Activated CD8-positive, alpha-beta memory T cell treated with anti-CD3 and anti-CD28 coated beads for 24 hours (primary cell): ENCODE measurements at places on chromosomes 3 and 15.

DNA sequence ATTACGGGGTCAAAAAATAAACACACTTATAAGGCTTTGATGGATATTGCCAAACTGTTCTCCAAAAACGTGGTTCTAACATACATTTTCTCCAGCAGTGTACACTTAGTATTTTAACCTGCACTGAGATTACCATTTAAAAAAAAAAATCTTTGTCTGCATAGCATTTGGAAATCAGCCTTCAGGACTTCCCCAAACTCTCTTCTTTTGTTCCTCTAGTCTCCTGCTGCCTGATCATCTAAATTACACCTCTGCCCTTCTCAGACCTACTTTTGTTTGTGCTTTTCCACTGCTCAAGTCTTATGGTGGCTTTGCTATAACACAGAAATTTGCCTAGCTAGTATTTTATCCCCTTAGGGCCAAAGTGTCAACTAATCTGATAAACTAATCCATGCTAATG lies 3.8 kb downstream of the NCEH1 start:
- DNase-seq = no peak

DNA sequence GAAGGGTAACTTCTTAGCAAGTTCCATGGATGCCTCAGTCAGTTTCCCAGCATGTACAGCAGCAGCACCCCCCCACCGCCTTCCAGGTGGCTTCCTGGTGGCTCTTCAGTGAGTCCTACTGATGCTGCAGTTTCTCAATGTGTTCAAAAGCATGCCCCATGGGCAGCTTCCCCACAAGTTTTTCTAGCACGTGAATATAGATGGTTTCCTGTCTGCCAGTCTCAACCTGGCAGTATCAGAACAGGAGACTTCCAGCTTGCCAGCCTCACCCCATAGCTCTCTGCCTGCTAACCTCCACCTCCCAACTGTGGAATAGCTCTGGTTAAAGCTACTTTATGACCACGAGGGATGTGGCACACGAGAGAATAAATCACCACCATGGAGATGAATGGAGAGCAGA lies 188.3 kb upstream of the SLCO3A1 start:
- DNase-seq = no peak

GRCh38 chr15:50051811-50052419 lies 67.1 kb downstream of the ATP8B4 start:
- DNase-seq = no peak

DNA sequence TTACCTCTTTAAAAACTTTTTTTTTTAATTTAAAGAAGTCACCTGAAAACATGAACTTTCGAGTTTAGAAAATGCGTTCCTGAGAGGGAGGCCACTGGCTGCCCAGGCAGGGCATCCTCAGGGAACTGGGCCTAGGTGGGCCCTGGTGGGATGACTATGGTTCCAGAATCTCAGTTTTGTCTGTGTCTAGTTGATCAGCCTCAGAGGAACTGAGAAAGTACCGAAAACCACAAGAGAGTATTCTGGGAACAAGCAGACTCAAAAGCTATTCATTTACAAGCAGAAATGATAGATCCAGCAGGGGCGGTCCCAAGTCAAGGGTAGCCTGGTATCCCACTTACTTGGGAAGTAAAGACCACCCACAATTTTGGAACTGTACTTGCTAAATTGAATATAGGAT lies 10.5 kb downstream of the WWTR1 start:
- no peak for DNase-seq

- DNase-seq = no peak
Measured at GRCh38 chr3:83524901-83525300, 1433.9 kb upstream of the CADM2 start.

- DNase-seq = no peak
Measured at GRCh38 chr3:122003112-122003511, 18.9 kb downstream of the ILDR1 start.

DNA sequence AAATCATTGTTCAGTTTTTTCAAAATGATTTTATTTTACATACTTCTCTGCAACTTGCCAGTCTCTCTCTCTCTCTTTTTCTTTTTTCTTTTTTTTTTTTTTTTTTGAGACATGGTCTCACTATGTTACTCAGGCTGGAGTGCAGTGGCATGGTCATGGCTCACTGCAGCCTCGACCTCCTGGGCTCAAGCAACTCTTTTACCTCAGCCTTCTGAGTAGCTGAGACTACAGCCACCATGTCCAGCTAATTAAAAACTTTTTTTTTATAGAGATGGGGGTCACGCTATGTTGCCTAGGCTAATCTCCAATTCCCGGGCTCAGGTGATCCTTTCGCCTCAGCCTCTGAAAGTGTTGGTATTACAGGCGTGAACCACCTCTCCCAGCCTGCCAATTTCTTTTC lies 12.1 kb upstream of the ARID3B start:
- no peak for DNase-seq

DNA sequence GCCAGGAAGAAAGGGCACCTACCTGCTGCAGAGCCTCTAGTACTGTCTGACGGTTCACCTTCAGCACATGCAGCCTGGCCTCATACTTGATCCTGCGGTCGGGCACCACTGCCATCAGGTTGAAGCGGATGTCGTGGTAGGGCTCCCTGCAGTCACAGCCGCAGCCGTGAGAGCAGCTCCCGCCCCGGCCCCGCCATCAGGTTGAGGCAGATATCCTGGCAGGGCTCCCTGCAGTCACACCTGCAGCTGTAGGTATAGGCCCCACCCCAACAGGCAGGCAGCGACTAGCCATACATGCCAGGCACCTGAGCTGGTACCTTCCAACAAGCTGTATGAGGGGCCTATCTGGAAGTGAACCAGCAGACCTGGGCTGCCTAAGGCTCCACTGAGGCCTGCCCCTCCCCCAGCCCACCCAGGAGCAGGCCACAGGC lies 38.7 kb downstream of the SEMA3G start:
- no peak for DNase-seq

DNA sequence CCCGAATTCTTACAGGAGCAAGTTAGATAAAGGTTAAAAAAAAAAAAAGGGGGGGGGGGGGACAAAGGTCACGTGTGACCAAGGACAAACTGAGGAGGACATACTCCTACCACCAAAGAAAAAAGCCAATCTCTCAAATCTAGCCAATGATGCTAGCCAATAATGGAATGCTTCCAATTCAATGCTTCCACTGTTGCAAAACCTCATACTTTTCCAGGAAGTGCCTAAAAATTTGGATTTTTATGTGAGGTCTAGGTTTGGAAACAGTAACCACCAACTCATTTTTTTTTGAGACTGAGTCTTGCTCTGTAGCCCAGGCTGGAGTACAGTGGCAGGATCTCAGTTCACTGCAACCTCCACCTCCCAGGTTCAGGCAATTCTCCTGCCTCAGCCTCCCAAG lies 11.4 kb downstream of the MSL2 start:
- no peak for DNase-seq

GRCh38 chr15:51917493-51917892 lies 54.1 kb downstream of the LEO1 start:
- DNase-seq = no peak

GRCh38 chr3:13007251-13007941 lies 65.8 kb downstream of the IQSEC1 start:
- DNase-seq = no peak

DNA sequence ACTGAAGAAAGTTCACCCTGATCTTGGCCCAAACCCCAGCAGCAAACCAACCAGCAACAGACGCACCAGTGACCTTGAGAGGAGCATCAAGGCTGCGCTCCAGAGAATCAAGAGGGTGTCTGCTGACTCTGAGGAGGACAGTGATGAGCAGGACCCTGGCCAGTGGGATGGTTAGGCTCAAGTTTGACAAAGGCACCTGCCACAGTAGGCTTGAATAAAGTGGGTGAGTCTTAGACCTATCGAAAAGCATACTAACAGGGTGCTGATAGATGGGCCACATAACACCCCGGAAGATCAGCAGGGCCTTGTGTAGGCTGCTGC lies 23.9 kb downstream of the WHAMM start:
- no peak for DNase-seq

- DNase-seq = peak; percentile 68
Measured at GRCh38 chr3:69085168-69085832, 563 bp downstream of the ARL6IP5 start.

DNA sequence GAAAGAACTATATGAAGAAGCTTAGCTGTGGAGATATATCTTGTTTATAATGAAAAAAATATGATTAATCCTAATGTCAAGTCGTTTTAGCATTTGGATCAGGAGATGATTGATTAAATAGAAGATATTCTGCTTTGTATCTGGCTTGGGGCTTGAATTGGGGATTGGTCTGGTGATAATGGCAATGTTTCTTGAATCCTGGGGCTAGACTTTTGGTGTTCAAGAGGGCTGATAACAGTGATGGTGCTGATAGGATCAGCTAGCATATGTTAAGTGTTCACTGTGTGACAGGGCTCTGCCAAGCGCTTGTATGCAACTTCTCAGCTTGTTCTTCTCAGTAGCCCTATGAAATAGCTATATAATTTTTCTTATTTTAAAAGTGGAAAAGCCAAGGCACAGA lies 20.2 kb downstream of the CNOT10 start:
- DNase-seq = no peak

GRCh38 chr3:196624067-196624790 lies 15.3 kb upstream of the NRROS start:
- DNase-seq = no peak

DNA sequence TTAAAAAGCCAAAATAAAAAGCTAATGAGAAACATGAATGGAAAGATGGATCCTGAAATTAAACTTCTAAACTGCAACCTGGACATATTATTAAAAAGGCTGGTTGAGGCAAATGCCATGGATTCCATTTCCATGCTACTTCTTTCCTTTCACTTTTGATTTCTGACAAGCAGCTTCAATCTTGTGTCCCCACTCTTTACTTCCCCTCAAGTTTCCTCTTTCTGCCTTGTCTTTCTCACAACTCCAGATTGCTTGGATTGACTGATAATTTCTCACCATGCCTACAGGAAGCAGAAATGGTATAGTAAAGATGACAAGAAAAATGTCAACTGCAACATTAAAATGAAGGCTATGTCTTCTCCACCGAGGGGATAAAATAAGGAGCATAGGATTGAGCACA lies 1136.7 kb downstream of the TUSC7 start:
- no peak for DNase-seq

GRCh38 chr3:114615523-114616085 lies 321.8 kb downstream of the TIGIT start:
- no peak for DNase-seq

DNA sequence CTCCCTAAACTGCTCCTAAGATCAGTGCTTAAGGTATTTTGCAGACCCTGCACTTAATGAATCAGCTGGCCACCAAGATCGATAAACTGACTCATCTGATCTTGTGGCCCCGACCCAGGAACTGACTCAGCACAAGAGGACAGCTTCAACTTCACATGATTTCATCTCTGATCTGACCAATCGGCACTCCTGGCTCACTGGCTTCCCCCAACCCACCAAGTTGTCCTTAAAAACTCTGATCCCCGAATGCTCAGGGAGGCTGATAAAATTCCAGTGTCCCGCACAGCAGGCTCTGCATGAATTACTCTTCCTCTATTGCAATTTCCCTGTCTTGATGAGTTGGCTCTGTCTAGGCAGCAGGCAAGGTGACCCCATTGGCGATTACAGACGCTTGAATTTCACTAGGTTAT lies 13.5 kb downstream of the HTR3E start:
- no peak for DNase-seq

- DNase-seq = no peak
Measured at GRCh38 chr3:114760679-114761078, 386.4 kb downstream of the ZBTB20 start.

DNA sequence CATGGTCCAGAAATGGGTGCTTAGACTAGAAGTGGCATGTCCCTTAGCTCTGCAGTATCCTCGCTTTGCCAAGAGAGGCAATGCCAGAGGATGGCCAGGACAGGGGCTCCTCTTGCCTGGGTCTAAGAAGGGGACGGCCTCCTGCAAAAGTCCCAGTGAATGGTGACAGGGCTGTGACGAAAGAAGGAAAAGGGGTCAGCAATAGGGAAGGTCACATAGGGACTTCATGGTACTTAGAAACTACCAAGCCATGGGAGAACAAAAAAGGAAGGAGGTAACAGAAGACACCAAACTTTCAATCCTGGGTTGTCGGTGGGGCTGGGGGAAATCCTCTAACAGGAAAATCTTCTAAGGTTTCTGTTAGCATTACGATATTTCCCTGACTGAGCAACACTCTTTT lies 36.2 kb upstream of the ATOSA start:
- DNase-seq = no peak
